ENCODE measurements at places on chromosomes 7 and 10.

GRCh38 chr10:69172241-69172982 is 7.6 kb upstream of the SUPV3L1 start:
- DNase-seq, result no peak

GRCh38 chr10:34156781-34157425 is 658.2 kb downstream of the PARD3 start:
- DNase-seq, result no peak

GRCh38 chr10:90816466-90816865 is 41.4 kb downstream of the HTR7 start:
- no peak for DNase-seq

DNA sequence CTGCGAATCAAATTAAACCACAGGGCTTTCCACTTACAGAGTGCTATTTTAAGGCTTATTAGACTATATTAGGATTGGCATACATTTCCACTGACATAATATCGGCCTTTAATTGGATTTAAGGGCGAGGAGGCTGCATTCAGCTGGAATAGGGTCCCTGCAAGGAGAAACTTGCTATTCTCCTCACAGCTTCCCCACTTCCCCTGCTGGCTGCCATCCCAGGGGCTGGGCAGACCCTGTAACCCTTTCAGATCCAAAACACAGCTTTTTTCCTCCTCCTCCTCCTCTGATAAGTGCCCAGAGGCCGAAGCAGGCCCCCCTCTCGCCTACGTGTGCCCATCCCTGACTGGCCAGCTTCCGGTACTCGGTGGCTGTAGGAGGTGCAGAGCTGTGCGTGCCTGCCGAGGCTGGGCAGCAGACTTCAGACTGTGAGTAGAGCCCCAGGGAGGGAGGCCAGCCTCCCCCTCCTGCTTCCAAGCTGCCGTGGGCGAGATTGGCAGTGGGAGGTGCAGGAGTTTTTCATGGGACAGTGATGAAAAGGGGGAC is 224.2 kb downstream of the PLXNA4 start:
- no peak for DNase-seq

DNA sequence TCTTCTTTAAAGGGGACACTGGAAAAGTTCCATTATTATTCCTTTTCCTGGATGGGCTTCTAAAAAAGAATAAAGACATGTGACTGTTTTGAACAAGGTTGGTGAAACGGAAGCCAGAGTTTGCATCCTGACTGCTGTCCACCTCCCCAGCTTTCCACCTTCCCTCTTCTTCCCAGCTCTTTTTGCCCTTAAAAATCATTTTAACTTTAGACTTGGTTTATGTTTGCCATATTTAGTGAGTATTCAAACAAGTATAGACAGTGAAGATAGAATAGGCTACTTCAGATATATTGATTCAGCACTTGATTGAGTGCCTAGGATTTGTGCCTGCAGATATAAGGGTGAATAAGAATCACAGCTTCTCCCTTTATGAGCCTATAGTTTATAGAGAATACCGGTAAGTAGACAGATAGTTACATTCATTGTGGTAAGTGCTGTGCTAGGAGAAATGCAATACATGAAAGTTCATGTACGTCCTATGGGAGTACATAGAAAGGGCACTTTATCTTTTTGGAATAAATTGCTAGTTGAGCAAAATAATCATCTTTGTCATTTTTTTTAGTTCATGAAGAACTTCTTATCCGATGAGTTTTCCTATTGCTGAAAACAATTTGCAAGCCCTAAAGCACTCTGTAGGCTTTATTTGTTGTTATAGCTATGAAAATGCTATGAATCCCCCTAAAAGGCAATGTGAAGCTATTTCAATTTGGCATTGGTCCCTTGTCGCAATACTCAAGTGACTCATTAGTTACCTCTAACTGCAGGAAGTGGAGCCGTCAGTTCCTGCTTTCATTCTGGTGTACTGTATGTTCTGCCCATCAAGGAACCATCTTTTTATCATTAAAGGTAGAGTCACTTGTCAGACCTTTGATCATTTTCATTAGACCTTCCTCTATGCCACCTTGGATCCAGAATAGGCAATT is 57.2 kb upstream of the STRIP2 start:
- DNase-seq, result no peak

- DNase-seq, result no peak
These were observed 82.0 kb upstream of the JCAD start for GRCh38 chr10:30141423-30141822.

DNA sequence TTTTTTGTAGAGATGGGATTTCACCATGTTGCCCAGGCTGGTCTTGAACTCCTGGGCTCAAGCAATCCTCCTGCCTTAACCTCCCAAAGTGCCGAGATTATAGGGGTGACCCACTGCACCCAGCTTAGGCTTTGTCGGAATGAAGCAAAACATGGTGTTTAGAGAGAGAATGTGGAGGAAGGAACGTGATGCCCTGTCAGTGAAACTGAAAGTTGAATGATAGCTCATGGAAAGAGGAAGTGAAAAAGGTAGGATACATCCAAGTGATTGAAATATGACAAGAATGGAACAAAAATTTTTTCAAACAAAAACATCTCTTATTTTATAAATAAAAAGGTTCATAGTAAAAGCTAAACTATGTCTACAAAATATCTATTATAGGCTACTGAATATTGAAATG is 5.9 kb downstream of the AKAP9 start:
- DNase-seq, result no peak

DNA sequence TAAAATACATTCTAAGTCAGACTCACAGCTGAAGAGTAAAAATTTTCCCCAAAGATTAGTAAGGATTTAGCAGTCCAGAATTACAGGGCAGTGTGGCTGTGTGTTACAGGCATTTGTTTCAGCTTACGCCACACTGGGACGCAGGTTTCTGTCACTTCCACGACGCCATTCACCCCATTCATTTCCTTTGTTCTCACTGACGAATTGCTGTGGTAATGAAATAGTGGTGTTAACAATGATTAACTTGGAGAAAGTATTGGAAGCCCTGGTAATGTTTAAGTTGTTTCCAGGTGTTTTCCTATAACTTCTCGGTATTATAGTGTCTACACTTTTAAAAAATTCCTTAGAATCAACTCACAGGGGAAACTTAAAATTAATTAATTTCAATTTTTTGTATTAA is 370.9 kb downstream of the SH2D4B start:
- no peak for DNase-seq

DNA sequence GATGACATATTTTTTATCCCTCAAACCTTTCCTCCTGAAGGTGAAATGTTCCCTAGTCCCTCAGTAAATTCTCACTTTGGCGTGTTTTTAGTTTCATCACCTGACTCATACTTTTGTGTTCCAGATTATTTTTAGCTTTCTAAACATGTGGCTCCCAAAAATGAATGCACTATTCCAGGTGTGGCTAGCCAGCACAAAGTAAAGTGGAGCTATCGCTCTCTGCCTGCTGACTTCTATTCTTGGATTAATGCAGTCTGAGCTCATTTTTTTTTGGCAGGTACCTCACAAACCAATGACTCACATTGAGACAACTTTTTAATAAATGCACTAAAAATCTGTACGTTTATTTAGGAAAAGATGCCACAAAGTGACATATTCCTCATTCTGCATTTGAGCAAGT is 58.8 kb upstream of the LANCL2 start:
- no peak for DNase-seq

DNA sequence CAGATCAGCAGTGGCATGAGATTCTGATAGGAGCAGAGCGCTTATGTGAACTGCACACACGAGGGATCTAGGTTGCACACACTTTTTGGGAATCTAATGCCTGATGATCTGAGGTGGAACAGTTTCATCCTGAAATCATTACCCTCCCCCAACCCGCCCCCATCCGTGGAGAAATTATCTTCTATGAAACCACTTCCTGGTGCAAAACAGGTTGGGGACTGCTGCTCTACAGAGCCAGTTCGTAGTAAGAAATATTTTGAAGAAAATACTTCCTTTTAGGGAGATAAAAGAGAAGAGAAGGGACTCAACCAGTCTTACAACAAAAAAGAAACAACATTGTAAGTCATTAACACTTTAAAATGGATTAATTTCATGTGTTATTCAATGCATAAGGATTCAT is 1308.2 kb downstream of the GATA3 start:
- DNase-seq, result no peak

DNA sequence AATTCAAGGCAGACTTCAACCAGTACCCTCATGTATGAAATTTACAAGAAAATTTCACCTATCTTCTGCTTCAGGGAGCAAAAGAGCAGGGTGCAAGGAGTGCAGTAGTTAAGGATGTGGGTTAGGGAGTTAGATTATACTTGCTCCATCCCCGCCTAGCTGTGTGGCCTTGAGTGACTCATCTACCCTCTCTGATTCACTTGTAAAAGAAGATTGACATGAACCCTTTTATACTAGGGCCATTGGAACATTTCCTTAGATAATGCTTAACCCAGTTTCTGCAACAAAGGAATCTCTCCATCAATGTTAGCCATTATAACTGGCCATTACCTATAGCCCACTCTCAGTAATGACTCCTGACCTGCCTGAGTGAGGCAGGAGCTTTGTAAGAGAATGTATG is 10.2 kb upstream of the HSPA12A start:
- DNase-seq, result no peak

GRCh38 chr7:2295936-2296620 is 18.2 kb downstream of the SNX8 start:
- DNase-seq, result no peak

GRCh38 chr7:158442260-158442659 is 145.4 kb downstream of the PTPRN2 start:
- no peak for DNase-seq

All from right lobe of liver (tissue), 6 donors.